ENCODE measurements at places on chromosomes 12 and 14.

DNA sequence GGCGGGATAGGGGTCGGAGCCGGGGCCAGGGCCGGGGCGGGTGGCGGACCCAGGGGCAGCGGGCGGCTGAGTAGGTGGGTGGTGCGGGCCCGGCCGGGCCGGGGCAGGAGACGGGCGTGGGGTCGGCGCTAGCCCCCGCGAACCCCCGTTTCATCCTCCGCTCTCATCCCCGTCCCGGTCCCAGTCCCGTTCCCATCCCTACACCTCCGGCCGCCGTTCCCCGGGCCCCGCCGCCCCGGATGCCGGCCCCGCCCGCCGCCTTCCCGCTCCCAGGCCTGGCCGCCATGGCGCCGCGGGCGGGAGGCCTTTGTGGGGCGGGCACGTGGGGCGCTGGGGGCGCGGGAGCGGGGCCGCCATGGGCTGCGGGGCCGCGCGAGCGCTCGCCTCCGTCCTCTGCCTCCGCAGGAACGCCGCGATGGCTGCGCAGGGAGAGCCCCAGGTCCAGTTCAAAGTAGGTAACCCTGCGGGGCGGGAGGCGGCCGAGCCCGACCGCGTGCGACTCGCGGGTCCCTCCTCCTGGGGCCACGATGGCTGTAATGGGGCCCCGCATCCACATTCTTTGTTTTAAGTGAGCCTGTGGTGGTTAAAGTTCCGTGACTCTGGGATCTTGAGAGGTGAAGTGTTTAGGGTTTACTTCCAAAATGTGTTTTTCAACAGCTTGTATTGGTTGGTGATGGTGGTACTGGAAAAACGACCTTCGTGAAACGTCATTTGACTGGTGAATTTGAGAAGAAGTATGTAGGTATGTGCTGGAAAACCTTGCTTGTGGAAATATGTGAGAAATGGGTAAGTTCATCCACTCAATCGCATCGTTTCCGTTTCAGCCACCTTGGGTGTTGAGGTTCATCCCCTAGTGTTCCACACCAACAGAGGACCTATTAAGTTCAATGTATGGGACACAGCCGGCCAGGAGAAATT is 572 bp downstream of the RAN start:
- DNase-seq = peak; percentile 50

GRCh38 chr12:8449355-8449859 is 6.4 kb upstream of the CLEC6A start:
- DNase-seq = no peak

- DNase-seq = no peak
These were observed 21.1 kb downstream of the NUBPL start for GRCh38 chr14:31582286-31582691.

GRCh38 chr12:58225203-58225877 is 284.0 kb downstream of the ATP23 start:
- DNase-seq = no peak

DNA sequence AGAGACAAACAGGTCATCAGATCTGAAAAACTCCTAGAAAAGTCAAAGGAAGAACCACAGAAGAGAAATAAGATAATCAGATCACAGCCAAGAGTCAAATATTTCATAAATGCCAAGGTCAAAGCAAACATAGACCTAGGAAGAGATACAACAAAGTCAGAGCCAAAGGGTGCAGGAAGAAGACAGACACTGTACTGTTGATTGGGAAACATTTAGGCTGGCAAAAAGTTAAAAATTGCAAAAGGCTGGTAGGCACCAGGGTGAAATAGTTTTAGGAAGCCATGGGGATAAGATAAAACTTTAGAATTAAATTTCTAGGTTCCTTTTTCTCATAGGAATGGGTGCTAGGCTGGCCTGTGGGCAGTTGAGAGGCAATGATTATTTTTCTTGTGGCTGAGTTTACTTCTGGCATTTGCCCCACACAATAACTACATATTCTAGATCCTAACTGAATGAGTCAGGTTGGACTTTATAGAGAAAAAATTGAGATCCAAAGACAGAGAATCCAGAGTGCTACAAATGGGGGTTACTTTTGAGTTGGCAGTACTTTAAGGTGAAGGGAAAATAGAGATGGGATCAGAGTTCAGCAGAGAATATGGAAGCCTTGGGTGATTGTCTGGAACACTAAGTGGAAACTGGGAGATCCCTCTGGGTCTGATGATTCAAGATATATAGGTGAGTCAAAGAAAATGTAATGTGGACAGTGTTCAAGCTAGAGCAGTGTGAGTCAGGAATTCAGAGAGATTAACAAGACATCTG is 215.5 kb downstream of the C12orf50 start:
- no peak for DNase-seq

DNA sequence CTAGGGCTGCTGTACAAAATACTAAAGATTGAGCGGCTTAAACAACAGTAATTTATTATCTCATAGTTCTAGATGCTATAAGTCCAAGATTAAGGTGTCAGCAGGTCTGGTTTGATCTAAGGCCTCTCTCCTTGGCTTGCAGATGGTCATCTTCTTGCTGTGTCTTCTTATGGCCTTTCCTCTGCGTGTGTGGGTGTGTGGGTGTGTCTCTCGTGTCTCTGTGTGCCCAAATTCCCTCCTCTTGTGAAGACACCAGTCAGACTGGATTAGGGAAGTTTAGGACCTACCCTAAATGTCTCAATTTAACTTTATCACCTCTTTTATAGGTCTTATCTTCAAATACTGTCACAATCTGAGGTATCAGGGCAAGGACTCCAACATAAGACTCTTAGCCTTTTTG is 28.3 kb downstream of the DDHD1 start:
- no peak for DNase-seq

DNA sequence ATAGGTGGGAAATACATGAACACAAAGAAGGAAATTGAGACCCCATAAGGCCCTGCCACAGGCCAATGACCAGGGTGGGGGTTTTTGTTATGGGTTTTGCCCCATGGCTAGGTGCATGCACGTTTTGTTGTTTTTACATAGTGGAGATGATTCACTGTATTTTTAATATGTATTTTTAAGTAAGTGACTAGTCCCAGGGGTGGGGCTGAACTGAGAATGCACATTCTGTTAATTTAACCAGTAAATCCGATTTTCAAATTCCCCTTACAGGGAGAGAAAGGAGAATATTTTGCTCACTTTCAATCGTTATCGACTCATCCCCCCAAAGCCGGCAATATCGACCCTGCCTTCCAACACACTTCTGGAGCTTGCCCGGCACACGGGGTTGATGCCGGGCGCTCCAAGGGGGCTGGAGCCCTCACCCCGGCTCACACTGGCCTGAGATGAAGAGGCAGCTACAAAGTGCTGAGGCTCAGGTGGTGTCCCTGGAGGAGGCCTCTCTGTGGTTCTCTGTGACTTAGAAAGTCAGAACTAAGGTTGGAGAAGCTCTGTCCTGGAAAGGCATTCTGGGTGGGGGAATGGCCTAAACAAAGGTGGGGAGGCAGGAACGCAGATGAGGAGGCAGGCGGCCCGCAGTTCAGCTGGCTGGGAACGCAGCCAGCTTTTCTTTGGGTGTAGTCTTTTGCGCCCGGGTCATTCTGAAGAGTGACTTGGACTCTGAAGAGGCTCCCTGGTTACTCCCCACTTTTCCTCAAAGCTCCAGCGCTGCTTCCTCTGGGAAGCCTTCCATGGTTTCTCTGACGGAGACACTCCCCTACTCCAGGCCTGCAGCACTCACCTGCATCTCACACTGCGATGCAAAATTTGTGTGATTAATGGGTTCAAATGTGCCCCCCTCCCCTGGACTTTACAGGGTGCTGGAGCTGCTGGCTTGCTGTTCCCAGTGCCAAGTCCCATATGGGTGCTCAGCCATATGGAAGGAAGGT is 50.7 kb upstream of the DLK1 start:
- DNase-seq = no peak

GRCh38 chr14:63933110-63933509 is 80.3 kb downstream of the SYNE2 start:
- no peak for DNase-seq

- DNase-seq = no peak
These were observed 245.0 kb downstream of the CHST11 start for GRCh38 chr12:104701756-104702155.

DNA sequence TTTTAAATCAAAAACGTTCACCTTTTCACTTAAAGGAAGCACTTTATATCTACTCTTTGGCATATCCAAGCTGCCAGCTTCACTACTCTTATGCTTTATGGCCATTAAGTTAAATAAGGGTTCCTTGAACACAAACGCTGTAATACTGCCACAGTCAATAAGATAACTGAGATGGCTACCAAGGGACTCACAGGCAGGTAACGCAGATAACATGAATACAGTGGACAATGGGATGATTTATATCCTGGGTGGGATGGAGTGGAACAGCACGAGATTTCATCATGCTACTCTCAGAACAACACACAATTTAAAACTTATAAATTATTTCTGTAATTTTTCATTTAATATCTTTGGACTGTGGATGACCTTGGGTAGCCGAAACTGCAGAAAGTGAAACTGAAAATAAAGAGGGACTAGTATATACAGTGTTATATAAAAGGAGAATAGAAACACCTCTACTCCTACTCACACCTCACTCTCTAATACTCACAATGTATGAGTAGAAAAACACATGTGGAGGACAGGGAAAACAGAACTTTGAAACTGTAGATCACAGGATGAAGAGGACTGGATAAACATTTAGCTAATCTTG is 367.3 kb downstream of the C12orf50 start:
- no peak for DNase-seq

- no peak for DNase-seq
These were observed 27.4 kb downstream of the OAS2 start for GRCh38 chr12:113005762-113006161.

- no peak for DNase-seq
These were observed 11.9 kb downstream of the PPP2R5C start for GRCh38 chr14:101773378-101773777.

- no peak for DNase-seq
These were observed 13.2 kb upstream of the PRKCH start for GRCh38 chr14:61308198-61308597.

DNA sequence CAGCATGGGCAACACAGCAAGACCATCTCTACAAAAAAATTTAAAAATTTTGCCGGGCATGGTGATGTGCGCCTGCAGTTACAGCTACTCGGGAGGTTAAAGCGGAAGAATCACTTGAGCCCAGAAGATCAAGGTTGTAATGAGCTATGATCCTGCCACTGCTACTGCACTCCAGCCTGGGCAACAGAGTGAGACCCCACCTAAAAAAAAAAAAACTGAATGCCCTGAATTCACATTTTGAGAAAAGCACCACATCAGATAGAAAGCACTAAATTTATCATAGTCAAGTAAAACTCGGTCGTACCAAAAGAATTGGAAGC is 24.1 kb upstream of the AP4S1 start:
- DNase-seq = no peak

GRCh38 chr14:99561864-99562263 is 42.1 kb downstream of the CCDC85C start:
- DNase-seq = no peak

- no peak for DNase-seq
These were observed 125.1 kb downstream of the SOX5 start for GRCh38 chr12:23824358-23824757.

GRCh38 chr12:92468358-92469020 is 234.3 kb upstream of the PLEKHG7 start:
- DNase-seq = no peak

DNA sequence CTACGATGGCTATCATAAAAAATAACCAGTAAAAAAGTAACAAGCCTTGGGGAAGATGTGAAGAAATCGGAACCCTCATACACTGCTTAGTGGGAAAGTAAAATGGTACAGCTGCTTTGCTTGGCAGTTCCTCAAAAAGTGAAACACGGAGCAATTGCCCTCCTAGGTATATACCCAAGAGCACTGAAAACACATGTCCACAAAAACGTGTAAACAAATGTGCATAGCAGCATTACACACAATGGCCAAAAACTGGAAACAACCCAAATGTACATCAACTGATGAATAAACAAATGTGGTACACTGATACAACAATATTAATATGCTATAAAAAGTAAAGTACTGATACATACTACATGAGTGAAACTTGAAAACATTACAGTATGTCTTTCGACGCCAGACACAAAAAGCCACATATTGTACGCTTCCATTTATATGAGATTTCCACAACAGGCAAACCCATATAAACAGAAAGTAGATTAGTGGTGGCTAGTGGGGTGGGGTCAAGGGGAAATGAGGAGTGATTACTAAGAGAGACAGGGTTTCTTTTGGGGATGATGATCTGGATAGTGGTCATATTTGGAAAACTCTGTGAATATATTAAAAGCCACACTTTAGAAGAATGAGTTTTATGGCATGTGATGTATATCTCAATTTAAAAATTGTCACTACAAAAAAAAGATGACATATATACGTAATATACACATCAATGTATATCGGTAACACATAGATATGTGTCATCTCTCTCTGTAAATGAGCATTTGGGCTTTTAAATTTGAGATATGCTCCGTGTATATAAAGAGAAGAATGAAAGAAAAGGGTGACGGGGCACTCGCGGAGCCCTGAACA is 996 bp downstream of the SLC41A2 start:
- no peak for DNase-seq

DNA sequence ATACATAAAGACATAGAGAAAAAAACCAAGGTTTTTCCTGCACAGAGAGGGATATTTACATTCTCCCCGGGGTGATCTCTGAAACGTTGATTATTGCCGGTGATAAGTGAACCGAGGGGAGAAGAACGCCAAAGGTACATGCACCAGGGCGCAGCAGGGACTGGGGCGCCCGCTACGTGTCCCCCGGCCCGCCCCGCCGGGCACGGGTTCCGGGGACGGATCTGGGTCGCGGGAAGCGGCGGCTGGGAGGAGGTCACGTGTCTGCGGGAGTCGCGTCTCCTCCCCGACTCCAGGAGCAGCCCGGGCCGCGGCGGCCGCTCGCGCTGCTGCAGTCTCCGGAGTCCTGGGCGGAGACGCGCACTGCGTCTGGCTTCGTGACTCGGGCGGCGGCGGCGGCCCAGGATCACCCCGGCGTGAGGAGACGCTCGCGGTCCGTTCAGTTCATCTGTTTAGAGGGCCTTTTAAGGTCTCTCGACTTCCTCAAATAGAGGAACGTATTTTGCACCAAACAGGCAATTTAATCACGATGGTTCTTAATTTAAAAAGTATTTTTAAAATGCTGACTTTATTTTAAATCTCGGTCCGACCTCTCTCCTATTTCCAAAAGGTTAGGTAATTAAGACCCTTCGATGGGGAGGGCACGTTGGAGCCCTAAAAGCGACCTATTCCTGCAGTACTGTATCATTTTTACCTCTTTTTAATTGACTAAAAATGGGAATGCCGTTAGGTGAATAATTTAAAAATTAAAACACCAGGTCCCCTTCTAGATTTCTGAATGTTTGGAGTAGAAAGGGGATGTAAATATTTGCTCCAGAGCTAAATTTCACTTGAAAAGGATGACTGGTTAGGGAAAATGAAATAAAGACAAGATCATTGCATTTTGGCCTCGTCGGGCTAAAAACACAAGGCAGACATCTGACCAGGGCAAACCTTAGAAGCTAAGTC is 1.8 kb upstream of the BHLHE41 start:
- DNase-seq = peak; percentile 19
